ENCODE measurements at places on chromosomes 4 and X.
A peak's percentile ranks its signal among the peaks of the same experiment; 100 is the strongest.

- DNase-seq = no peak
Observed at GRCh38 chr4:86973668-86974067, 38.9 kb downstream of the AFF1 start.

- DNase-seq = no peak
Observed at GRCh38 chrX:154120567-154120966, 23.1 kb upstream of the MECP2 start.

DNA sequence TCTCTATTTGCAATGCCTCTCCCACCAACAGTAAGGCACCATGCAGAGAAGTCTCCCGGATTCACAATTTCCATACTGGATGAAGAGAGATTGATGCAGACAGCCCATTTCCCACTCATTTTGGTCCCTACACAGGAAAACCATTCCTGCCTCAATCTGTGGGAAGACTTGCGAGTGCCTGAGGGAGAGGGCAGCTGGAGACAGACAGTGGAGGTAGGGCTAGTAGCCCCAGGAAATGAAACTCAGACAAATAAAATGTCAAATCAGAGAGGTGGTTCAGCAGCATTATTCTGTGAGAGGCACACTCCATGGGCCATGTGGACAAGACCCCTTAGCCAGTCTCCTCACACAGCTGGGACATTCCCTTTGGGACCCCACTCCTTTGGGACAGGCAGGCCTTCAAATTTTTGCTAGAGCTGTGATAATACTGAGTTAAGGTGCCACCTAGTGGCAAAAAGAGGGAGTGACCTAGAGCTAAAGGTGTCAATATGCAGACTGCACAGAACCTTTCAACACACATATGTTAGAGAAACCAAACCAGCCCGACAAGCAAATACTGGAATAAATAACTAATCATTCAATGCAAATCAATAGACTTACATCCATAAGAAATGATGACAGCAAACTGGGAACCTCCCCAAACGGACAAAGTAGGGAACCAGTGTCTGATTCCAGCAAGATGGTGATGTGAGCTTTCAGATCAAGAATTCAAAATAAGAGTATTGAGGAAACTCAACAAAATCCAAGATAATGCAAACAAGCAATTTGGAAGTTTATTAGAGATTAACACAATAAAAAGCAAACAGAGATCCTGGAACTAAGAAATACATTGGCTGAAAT is 1865.3 kb upstream of the AGA start:
- DNase-seq = peak; percentile 8

DNA sequence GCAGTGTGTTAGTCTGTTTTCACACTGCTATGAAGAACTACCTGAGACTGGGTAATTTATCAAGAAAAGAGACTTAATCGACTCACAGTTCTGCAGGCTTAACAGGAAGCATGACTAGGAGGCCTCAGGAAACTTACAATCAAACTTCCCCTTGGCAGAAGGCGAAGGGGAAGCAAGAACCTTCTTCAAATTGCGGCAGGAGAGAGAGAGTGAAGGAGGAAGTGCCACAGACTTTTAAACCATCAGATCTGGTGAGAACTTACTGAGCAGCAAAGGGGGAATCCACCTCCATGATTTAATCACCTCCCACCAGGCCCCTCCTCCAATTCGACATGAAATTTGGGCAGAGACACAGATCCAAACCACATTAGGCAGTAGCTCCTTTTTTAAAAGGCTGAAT is 59.2 kb upstream of the LEF1 start:
- DNase-seq = no peak

GRCh38 chrX:133232331-133232730 is 14.2 kb upstream of the TFDP3 start:
- no peak for DNase-seq

- no peak for DNase-seq
Observed at GRCh38 chrX:104660092-104660491, 94.1 kb downstream of the IL1RAPL2 start.

DNA sequence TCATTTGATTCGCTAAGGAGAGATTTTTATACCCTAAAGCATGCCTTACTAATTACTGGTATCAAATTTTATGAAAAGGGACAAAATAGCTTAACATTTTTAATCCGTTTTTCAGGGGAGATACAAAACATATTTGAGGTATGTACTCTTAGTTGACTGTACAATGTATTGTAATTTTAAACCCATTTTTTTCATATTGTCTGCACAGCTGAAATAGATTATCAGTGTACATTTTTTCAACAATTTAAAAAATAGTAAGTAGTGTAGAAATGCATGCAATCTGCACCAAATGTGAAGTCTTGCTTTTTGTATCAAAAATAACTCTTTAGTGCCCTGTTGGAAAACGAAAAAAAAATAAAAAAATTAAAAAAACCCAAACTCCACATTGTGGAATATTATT is 82.2 kb downstream of the TENM3 start:
- DNase-seq = no peak

DNA sequence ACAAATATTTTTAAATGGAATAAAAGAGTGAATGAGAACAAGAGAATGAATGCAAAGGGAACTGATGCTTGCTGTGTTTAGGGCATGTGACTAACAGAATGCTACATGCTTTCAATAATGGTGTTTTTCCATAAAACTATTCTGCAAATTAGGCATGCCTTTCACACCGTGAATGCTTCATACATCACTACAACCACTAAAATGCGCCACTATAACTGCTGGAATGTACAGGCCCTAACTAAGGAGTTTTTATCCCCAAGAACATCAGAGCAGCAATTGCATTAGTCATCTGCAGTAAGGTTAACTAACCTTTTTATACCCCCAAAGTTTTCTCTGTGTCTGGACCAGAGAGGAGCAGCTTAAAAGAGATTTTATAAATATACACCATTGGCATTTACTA is 190.4 kb downstream of the ARAP2 start:
- DNase-seq = peak; percentile 1

DNA sequence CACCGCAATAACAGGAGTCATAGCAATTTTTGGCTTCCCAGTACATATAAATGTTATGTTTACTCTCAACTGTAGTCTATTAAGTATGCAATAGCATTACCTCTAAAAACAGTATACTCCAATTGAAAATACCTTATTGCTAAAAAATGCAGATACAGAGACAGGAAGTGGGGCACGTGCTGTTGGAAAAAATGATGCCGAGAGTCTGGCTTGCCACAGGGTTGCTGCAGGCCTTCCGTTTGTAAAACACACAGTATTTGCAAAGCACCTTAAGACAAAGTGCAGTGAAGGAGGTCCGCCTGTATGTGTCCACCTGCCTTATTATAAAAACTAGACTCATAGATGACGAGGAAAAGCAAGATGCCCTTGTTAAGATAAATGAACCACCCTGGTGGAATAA is 23.5 kb downstream of the CD99 start:
- DNase-seq = no peak

DNA sequence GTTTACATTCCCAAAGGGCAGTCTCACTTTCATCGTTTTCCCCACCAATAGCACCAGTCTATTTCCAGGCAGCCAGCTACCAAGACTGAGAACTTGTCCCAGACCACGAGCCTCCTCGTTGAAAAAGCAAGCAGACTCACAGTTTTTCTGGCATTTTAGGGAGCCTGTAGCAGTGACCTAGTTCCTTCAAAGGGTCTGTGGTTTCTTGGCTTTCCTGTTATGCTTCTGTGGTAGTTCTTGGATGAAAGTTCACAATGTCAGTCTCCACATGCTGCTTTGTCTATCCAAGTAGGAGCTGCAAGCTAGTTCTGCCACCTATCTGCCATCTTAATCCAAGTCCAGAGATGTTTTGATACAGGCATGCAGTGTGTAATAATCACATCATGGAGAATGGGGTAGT is 151.6 kb upstream of the ZC4H2 start:
- no peak for DNase-seq

GRCh38 chr4:4687935-4688727 is 146.3 kb upstream of the STX18 start:
- DNase-seq = no peak

DNA sequence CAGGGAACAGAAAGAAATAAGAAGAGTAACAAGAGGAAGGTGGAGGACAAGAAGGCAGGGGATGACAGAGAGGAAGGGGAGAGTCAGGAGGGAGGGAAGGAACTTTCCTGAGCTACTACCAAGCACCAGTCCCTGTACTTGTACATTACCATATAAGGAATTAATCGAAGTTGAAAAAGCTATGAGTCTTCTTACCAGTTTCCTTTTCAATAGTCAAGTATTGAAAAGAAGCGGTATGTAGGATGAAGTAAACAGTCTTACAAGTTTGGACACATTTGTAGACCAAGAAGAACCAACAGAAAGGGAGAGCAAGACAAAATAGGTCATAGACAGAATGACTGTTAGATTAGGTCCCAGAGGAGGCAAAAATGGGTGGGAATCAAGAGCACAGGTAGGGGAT is 629.7 kb upstream of the DIPK2B start:
- DNase-seq = no peak

- no peak for DNase-seq
Observed at GRCh38 chrX:133189195-133189594, 29.0 kb downstream of the TFDP3 start.

DNA sequence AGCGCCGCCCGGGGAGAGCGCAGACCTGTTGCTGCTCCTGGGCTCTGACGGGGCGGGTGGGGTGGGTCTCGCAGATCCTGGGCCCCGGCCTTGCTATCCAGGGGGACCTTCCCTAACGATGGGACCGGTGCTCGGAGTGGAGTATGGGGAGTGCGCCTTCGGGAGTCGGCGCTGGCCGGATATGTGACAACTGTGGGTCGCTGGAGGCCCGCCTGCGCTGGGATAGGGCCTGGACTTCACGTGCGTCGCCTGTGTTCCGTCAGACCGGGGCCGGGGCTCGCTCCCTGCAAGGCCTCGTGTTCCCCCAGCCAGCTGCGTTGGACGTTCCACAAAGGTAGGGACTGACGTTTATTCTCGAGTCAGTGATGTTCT is 1.3 kb downstream of the TBL1X start:
- no peak for DNase-seq

DNA sequence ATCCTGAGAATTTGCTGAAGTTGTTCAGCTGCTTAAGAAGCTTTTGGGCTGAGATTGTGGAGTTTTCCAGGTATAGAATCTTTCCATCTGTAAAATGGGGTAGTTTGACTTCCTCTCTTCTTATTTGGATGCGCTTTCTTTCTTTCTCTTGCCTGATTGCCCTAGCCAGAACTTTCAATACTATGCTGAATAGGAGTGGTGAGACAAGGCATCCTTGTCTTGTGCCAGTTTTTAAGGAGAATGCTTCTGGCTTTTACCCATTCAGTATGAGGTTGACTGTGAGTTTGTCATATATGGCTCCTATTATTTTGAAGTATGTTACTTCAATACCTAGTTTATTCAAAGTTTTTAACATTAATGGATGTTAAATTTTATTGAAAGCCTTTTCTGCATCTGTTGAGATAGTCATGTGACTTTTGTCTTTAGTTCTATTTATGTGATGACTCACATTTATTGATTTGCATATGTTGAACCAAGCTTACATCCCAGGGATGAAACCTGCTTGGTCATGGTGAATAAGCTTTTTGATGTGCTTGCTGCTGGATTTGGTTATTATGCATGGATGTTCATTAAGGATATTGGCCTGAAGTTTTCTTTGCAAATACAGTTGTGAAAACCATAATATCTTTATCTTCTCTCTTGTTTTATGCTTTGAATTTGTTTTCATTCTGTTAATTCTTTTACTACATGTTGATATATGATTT is 573.8 kb upstream of the NDST4 start:
- no peak for DNase-seq

DNA sequence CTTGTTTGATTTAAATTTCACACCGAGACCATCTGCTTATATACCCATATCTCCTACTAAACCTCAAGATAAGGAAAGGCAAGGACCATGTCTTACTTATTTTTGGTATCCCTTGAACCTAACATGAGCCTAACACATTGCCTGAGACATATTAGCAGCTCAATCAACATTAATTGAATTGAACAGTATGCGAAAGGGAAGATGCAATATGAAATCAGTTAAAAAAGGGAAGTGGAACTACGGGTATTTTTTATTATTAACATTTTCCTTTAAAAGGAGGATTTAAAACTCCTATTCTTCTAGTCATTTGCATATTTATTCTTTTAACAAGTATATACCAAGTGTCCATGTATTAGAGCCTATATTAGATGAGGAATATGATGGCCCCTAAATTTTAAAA is 197.0 kb downstream of the CAMK2D start:
- no peak for DNase-seq
